ENCODE measurements at places on chromosomes 6 and 20. TPM values are rescaled to one million over a fixed set of nuclear protein-coding genes. Genes with fewer than 3 reads are reported as not detected.
A peak's percentile ranks its signal among the peaks of the same experiment; 100 is the strongest.

GRCh38 chr6:5042436-5042835, 38.6 kb upstream of the RPP40 start:
- H3K36me3 ChIP-seq, result no peaks in the 10 kb centered on the region
- H3K4me1 ChIP-seq, result no peaks in the 10 kb centered on the region
- DNase-seq, result no peak
- no peaks in the 10 kb centered on the region for H3K27me3 ChIP-seq
- H3K27ac ChIP-seq, result no peak overlapping the region
- no peak overlapping the region for H3K4me3 ChIP-seq

- H3K4me3 ChIP-seq, result no peak overlapping the region
- H3K27ac ChIP-seq, result no peak overlapping the region
- no peaks in the 10 kb centered on the region for H3K4me1 ChIP-seq
- DNase-seq, result no peak
- no peaks in the 10 kb centered on the region for H3K27me3 ChIP-seq
Measured at GRCh38 chr20:53890443-53891305, 179.7 kb downstream of the BCAS1 start.

DNA sequence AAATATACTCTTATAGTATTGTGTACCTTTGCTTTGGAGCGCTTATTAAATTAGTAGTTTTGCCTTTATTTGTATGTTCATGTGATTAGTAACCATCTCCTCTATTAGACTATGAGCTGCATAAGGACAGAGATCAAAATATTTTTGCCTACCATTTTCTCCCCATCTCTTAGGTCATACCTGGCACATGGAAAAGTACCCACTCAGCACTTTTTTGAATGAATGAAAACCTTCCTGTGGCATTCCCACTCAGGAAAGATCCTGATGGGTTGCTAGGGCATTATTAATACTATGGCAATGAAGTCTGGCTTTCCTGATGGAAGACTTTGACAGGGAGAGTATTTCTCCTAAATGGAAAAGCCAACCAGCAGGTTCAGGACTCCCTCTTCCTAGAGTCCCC, 20.3 kb upstream of the CHD6 start:
- H3K4me1 ChIP-seq, result no peaks in the 10 kb centered on the region
- H3K36me3 ChIP-seq, result no peaks in the 10 kb centered on the region
- no peak for DNase-seq

DNA sequence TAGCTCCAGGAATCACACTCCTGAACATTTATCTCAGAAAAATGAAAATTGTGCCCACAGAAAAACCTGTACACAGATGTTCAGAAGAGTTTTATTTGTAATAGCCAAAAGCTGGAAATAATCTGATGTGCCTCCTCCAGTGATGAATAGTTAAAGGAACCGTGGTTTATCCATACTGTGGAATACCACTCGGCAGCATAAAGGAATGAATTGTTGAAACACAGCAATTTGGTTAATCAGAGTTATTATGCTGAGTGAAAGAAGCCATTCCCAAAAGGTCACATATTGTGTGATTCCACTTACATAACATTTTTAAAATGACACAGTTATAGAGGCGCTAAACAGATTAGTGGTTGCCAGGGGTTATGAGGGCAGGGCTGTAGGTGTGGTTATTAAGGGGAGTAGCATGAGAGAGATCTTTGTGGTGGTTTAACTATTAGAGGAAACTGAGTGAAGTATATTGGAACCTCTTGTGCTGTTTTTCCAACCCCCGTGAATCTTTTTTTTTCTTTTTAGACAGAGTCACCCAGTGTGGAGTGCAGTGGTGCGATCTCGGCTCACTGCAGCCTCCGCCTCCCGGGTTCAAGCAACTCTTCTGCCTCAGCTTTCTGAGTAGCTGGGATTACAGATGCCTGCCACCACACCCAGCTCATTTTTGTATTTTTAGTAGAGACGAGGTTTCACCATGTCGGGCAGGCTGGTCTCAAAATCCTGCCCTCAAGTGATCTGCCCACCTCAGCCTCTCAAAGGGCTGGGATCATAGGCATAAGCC, 26.2 kb downstream of the PSMF1 start:
- no peaks in the 10 kb centered on the region for H3K4me1 ChIP-seq
- H3K27ac ChIP-seq, result no peak overlapping the region
- peaks cover 15% of the 10 kb centered on the region for H3K36me3 ChIP-seq
- DNase-seq, result no peak

GRCh38 chr20:64121586-64121985, 14.2 kb upstream of the NPBWR2 start:
- H3K4me3 ChIP-seq, result no peak overlapping the region
- no peaks in the 10 kb centered on the region for H3K36me3 ChIP-seq
- peaks cover 10% of the 10 kb centered on the region for H3K27me3 ChIP-seq
- H3K4me1 ChIP-seq, result no peaks in the 10 kb centered on the region

GRCh38 chr6:17393892-17394631, 667 bp downstream of the CAP2 start:
- H3K27me3 ChIP-seq, result no peaks in the 10 kb centered on the region
- peak overlapping the region; percentile 99 for H3K27ac ChIP-seq
- H3K4me1 ChIP-seq, result no peaks in the 10 kb centered on the region
- H3K4me3 ChIP-seq, result peak overlapping the region; percentile 79

DNA sequence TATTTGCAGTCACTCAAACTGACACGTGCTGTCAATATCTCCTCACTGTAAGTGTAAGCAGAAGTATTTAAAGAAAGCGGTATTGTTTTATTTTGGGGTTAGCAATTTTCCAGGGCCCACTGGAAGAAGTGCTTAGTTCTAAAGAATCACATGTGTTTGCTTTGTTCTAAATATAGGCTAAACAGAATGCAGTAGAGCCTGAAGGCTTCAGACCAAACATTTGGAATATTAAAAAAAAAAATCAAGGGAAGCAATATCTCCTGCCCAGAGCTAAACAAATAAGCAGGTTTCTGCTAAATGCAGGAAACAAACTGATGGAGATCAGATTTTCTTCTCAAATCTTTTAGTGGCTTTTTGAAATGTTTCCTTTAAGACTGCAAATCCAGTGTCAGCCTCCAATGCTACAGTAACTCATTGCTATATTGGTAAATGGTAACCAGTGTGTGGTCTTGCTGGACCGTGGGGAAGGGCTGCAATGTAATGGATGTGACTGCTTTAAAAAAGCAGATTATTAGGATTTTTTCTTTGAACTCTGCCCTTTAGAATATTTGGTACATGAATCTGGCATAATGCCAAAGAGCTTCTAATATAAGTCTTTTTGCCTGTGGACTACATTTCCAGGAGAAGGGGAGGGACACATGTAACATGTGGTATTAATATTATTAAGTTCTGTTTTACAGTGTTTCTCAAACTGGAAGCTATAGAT, 317.1 kb upstream of the FERMT1 start:
- no peak overlapping the region for H3K4me3 ChIP-seq
- no peaks in the 10 kb centered on the region for H3K36me3 ChIP-seq
- no peak for DNase-seq
- H3K4me1 ChIP-seq, result peaks cover 14% of the 10 kb centered on the region
- peak overlapping the region; percentile 86 for H3K27ac ChIP-seq

GRCh38 chr6:41939848-41940758, 1.5 kb downstream of the CCND3 start:
- H3K27me3 ChIP-seq, result peaks cover 3% of the 10 kb centered on the region
- H3K36me3 ChIP-seq, result no peaks in the 10 kb centered on the region
- no peak for DNase-seq
- H3K27ac ChIP-seq, result no peak overlapping the region
- peak overlapping the region; percentile 71 for H3K4me3 ChIP-seq
- peaks cover 6% of the 10 kb centered on the region for H3K4me1 ChIP-seq

The OR2B6 gene
- polyA plus RNA-seq, result not detected

GRCh38 chr6:42260972-42261371, 43.3 kb upstream of the MRPS10 start:
- H3K4me1 ChIP-seq, result no peaks in the 10 kb centered on the region
- H3K4me3 ChIP-seq, result no peak overlapping the region
- H3K36me3 ChIP-seq, result peaks cover 5% of the 10 kb centered on the region
- no peak overlapping the region for H3K27ac ChIP-seq
- no peaks in the 10 kb centered on the region for H3K27me3 ChIP-seq

The TMEM200A gene
- not detected for polyA plus RNA-seq

- peaks cover 14% of the 10 kb centered on the region for H3K27me3 ChIP-seq
- H3K36me3 ChIP-seq, result no peaks in the 10 kb centered on the region
- H3K4me1 ChIP-seq, result no peaks in the 10 kb centered on the region
- DNase-seq, result no peak
- no peak overlapping the region for H3K27ac ChIP-seq
- no peak overlapping the region for H3K4me3 ChIP-seq
Measured at GRCh38 chr20:64247307-64247618, 8.3 kb upstream of the PCMTD2 start.

DNA sequence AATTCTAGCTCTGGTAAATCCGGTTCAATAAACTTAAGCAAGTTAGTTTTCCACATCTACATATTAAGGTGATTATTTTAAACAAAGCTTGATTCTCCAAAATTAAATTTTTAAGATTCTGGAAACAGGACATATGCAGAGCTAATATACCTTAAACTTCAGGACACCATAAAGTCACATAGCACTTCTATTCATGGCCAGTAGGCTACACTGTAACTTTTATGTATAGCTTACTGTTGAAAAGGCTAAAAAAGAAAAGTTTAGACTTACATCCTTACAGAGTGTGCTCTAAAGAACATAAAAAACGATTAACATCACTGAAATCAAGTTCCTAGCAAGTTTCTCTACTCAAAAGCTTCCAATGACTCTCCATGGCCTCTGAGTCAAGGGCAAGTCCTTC, 224.7 kb downstream of the PTPRK start:
- H3K36me3 ChIP-seq, result no peaks in the 10 kb centered on the region
- no peak for DNase-seq
- H3K27me3 ChIP-seq, result no peaks in the 10 kb centered on the region
- no peak overlapping the region for H3K27ac ChIP-seq
- no peak overlapping the region for H3K4me3 ChIP-seq

DNA sequence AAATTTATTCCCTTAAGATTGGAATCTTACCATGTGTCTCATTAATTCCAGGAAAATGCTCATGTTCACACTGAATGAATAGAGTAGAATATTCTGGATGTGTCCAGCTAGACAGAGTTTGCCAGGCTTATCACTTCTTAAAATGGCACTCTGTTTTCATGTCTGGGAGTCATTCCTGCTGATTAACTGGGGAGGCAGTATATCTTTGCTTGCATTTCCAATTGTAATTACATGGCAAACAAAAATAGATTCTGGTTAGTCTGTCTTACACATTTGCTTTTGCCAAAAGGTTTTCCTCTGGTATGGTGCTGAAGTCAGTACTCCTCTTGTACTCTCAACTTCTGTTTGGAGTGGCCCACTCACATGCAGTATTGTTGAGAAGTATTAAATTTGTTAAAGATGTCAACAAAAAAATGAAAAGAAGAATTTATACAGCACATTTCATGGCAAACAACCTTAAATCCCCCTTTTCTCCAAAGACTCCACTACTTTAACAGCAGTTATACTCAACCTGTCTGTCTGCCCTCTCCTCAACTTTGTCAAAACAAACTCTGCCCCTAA, 70.2 kb downstream of the TENT5A start:
- H3K36me3 ChIP-seq, result no peaks in the 10 kb centered on the region
- H3K27ac ChIP-seq, result no peak overlapping the region
- no peak for DNase-seq
- no peak overlapping the region for H3K4me3 ChIP-seq
- H3K27me3 ChIP-seq, result no peaks in the 10 kb centered on the region

The RALGAPA2 gene
- 14.5 TPM for polyA plus RNA-seq
